Activated naive CD4-positive, alpha-beta T cell treated with anti-CD3 and anti-CD28 coated beads, Interleukin-2, amount 50 U/mL, for 16 hours (primary cell): ENCODE measurements at places on chromosomes 6 and 20.

DNA sequence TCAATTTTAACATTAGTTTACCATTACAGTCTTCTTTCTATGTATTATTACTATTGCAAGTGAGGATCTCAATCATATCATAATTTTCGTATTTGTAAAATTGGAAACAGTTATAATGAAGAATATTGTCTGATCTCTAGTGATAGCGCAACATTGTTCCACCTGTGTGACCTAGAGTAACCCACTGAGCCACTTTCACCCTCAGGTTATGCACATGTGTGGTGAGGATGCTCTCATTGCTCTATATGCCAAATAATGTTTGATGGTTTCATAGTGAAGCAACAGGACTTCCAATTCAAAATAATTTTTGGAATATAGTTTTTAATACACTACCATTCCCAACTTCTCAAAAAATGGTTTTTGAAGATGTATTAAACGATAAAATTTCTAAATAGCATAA, 603.1 kb upstream of the MAN1A1 start:
- DNase-seq: no peak

GRCh38 chr6:84546427-84546914, 217.9 kb downstream of the TBX18 start:
- no peak for DNase-seq

DNA sequence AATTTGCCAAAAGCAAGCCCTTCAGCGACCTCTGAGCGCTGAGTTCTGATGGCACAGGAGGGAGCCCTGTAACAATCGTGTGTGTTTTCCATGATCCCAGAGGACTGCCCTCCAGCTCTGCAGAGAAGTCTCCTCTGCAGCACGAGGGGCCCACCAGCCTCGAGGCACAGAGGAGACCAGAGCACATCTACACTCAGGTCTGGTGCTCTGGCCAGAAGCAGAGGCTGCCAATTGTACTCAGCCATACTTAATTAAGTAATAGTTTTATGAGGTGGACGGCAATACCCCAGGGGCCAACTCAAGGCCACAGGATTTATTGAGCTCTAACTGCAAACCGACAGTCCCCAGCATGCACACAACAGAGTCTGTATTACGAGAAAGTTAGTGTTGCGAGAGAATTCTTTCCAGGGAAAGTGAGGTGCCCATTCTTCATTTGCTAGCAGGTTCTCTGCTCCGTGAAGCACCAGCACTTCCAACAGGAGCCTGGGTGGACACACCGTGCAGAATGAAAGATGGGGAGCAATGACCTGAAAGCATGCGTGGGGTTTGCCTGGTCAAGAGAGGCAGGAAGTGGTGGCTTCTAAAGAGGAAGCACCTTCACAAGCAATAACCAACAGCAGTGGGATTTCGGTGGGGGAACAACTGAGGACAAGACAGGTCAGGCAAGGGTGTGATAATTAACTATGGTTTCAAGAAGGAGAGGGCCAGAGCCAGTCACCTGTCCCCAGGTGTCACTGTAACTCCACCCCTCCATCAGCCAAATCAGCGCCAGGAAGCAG, 92.8 kb upstream of the FOXC1 start:
- DNase-seq: no peak

DNA sequence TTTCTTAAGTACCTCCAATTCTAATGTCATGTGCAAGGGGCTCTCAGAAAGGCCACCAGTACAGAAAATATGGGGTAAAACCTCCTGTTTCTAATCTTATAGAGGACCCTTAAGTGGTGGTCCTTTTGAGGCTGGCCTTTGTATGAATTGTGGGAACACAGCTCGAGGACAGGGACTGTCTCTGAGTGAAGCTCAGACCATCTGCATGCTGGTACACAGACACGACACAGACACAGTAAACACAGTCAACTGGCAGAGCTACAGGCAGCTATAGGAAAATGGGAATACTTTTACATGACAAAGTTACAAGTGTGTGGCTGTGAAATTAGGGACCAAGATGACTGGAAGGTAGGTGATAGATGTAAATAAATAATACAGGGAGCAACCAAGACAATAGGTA, 143.9 kb upstream of the PREP start:
- DNase-seq: no peak

DNA sequence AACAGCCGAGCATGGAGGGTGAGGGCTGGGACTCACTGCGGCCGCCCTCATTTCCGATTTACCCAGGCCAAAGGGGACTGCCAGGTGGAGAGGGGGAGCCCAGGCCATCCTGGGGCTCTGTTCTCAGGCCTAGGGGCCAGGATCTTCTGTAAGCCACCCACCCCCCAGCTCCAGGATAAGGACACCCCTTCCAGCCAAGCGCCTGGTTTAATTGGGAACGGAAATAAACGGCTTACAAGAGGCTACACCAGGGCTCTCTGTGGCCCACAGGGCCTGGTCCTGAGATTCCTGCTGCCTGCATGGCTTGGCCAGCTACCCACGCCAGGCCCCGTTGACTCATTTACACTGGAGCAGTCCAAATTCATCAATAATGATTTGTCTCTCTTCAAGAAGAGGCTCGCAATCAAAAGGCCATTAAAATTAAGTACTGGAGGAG, 68.1 kb upstream of the TOP1 start:
- DNase-seq: no peak

DNA sequence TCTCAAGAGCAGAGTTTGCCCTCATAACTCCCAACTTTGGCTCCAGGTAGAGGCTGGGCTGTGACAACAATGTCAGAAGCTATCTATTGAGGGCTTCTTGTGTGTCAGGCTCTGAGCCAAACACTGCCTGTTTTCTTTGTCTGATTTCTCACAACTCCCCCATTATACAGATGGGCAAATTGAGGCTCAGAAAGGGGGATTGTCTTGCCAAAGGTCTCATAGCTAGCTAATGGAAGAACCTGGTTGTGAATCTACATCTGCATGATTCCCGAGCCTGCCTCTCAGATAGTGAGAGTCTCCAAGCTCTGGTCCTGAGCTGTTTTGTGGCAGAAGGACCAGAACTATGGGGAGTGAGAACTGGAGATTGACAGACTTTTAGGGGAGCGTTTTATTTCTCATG, 1.4 kb downstream of the CD40 start:
- DNase-seq: no peak

- DNase-seq: no peak
Measured at GRCh38 chr6:99789767-99790166, 183.1 kb downstream of the PRDM13 start.
